ENCODE measurements at places on chromosomes 2 and 18. TPM values are rescaled to one million over a fixed set of nuclear protein-coding genes. Genes with fewer than 3 reads are reported as not detected.

DNA sequence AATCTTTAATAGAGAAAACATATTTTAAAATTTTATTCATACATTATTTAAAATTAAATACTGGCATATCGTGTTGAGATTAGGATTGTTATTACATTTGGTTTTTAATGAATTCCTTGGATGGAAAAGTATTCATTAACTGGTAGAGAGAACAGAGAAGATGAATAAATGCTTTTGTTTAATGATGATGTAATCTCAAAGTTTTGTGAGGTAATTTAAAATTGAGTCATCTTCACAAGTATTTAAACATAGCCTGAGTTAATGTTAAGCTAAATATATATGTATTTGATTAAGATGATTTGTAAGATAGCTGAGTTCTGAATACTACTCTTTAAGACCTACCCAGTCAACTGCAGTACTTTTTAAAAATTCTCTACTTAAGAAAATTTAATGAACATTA lies 713.4 kb upstream of the VRK2 start:
- no peak for DNase-seq

DNA sequence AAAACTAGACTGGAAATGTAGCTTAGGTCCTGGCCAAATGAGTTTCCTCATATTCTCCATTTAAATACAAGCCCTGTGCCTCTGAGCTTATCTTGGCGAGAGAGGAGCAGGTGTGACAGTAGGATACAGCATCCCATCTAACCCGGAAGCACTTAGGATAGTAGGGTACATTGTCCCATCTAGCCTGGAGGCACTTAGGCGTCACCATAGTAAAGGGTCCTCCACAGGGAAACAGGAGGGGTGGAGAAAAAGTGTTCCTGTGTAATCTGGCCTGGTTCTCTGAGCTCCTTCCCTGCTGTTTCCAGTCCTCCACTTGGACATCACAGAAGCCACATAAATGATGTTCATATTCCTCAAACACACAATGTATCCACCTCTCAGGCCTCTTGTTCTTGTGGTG lies 301.4 kb downstream of the GALR1 start:
- no peak for DNase-seq

The DNER gene
- 1.1 TPM for total RNA-seq

- no peak for DNase-seq
Observed at GRCh38 chr2:144333143-144333555, 186.8 kb downstream of the ZEB2 start.

The SPATA3 gene
- not detected for total RNA-seq

DNA sequence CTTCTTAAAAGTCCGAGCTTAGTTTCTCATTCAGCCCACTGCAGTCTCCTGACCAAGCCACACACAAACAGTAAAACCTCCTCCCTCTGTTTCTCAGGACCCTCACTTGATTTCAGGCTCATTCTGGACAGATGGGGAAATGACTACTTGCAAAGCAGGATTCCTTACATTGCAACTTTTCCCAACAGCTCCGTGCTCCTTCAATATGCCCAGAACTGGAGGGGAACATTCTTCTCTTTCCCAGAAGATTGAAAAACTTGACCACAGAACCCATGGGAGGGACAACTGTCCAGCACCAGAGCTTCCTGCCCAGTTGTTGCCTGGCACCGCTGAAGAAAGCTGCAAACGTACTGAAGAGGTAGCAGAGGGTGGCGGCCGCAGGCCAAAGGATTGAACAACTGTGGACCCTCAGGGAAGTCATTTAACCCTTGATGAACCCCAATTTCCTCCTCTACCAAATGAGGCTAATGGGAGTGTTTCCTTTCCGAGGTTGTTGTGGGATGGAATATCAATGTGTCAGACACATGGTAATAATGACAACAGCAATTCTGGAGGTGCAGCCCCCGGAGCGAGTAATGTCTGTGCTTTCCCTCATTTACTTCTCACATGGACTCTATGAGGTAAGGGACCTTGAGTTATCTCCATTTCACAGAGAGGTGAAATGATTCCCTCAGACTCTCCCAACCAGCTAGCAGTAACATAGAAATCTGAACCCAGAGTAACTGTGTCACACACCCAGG lies 25.0 kb downstream of the BCL11A start:
- no peak for DNase-seq

DNA sequence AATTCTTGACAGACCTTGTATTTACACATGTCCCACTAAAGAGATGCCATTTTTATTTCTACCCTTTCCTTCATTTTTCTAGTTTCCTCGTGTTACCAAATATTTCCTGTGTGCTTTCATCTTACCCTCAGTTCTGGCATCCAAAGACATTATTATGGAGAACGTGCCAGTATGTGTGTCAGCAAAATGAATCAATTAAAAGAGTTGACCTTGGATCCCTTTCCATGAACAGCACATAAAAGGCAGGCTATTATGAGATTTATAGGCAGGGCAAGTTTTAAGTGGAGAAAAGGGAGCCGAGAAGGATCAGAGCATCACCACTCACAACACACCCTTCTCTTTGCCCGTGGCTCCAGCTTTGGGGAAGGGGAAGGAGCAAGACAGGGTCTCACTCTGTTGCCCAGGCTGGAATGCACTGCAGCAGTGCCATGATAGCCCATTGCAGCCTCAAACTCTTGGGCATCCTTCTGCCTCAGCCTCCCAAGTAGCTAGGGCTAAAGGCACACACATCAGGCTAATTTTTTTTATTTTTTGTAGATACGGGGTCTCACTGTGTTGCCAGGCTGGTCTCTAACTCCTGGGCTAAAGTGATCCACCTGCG lies 149.9 kb downstream of the GFPT1 start:
- no peak for DNase-seq

GRCh38 chr2:39515273-39515896 lies 78.3 kb upstream of the MAP4K3 start:
- DNase-seq, result no peak

DNA sequence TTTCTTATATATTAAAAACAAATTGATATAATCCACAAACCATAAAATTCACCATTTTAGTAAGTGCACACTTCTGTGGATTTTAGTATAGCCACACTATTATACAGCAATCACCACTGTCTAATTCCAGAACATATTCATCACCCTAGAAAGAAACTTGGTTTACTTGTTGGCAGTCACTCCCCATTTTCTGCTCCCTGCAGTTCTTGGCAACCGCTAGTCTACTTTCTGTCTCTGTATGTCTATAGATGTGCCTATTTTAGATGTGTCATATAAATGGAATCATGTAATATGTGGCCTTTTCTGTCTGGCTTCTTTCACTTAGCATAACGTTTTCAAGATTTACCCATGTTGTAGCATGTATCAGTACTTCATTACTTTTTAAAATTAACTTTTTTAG lies 5.7 kb downstream of the CKAP2L start:
- no peak for DNase-seq

GRCh38 chr2:102615620-102616436 lies 3.5 kb upstream of the SLC9A2 start:
- peak; percentile 62 for DNase-seq

DNA sequence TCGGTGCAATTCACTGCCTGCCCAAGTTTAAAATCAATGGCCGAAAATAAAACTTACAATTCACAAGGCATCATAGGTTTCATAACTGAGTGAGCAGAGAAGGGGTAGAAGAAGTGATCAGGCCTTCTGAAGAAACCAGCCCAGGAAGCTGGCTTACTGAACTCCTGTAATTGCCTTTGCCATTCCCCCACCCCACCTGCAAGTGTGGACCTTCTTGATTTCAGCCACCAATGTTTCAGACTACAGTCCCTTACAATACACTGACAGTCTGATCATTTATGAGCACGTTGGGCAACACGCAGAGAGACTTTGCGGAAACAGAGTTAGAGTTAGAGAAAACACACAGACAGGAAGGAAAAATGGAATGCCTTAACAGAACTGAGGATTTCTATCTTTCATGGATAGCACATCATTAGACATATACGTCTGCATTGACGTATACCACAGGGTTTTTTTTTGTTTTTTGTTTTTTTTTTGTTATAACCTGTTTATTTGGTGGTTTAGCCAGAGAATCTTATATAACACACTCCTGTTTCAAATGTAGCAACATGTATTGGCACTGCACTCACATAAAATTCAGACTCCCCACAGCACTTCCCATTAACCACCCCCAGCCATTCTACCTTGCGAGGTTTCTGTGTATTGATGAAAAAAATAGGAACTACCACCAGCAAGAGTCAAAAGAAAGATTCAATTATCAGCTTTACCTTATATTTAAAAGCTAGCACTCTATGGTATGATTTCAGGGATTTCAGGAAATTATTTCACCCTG lies 126.4 kb downstream of the CACNB4 start:
- DNase-seq, result no peak

DNA sequence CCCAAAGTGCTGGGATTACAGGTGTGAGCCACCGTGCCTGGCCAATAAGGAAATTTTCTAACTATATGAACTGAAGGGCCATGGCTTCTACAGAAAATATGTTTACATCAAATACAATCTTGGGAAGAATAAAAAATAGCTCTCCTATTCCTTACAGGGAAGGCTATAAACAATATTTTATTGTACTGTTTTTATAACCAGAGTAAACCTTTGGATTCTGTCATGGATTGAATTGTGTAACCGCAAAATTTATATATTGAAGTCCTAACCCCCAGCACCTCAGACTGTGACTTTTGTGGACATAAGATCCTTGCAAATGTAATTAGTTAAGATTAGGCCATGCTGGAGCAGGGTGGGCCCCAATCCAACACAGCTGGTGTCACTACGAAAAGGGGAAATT lies 8.3 kb downstream of the HSBP1L1 start:
- no peak for DNase-seq

GRCh38 chr18:63444580-63444979 lies 22.3 kb upstream of the VPS4B start:
- DNase-seq, result no peak

- no peak for DNase-seq
Observed at GRCh38 chr2:10469955-10470608, 22.0 kb upstream of the ODC1 start.

The ACYP2 gene
- total RNA-seq, result 3.2 TPM
